ENCODE measurements at places on chromosomes 6 and 20.
A peak's percentile ranks its signal among the peaks of the same experiment; 100 is the strongest.

DNA sequence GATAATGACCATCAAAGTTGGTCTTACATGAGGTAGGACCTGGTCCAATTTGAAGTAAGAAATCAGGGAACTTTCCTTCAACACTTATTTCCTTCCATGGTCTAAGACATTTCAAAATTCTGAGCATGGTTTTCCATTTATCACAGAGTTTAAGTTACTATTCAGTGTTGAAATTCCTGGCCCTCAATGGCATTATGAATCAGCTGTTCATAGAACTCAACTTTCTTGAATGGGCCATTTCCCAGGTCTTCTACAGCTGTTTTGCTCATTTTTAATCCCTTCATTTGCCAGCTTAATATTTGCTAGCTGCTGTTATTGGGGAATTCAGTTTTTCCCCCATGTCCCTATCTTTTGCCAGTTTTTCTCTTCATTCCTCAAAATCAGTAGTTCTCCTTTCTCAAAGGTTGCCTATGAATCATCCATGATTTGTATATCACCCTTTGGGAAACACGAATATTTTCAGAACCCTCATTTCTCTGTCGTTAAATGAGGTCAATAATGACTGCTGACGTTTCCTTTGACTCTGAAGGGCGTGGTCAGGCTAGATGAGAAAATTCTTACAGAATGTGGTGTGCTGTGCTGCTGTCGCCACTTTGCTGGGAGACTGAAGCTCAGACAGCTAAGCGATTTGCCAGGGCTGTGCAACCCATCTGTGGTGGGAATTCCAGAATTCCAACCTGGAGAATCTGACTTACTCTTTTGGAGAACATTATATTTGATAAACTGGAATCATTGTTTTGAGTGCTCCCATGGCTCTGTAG, 216.5 kb upstream of the FLRT3 start:
- DNase-seq, result no peak

GRCh38 chr6:79947191-79948186, at the start of gene ELOVL4:
TSS of gene ELOVL4 (minus strand) at chr6:79947553. CDS start at chr6:79947279, 274 bp downstream.
- DNase-seq, result peak; percentile 91

GRCh38 chr6:45965792-45966191, 49.9 kb downstream of the CLIC5 start:
- no peak for DNase-seq

DNA sequence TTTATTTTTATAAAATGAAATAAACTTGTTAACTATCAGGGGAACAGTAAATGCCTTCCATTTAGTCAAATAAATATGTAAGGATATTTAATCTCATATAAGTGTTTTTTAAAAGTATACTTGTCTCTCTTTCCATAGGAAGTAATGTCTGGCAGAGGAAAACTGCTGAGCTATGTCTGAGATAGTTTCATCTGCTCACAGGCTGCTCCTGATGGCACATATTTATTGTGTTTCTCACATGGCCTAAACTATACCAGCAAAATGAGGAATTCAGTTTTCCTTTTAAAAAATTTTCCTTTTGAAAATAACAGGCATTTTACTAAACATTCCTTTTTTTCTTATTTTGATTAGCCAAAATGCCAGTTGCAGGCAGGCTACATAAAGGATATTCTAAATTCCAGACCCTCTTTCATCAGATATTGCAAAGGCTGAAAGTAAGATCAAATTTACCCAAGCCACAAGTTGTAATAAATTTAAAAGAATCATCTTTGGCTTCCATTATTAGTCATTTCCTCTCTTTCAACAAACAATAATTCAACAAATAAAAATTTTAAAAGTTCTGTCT, 60.1 kb upstream of the RNF146 start:
- no peak for DNase-seq

- DNase-seq, result peak; percentile 63
Measured at GRCh38 chr6:143940011-143940597, 68.0 kb downstream of the PLAGL1 start.

DNA sequence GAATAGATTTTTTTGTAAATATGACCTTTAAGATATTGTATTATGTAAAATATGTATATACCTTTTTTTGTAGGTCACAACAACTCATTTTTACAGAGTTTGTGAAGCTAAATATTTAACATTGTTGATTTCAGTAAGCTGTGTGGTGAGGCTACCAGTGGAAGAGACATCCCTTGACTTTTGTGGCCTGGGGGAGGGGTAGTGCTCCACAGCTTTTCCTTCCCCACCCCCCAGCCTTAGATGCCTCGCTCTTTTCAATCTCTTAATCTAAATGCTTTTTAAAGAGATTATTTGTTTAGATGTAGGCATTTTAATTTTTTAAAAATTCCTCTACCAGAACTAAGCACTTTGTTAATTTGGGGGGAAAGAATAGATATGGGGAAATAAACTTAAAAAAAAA, 130.9 kb downstream of the SULF2 start:
- DNase-seq, result no peak

GRCh38 chr6:89386917-89387491, 25.1 kb downstream of the RRAGD start:
- no peak for DNase-seq

- no peak for DNase-seq
Measured at GRCh38 chr6:1016329-1017302, 295.3 kb upstream of the FOXQ1 start.

GRCh38 chr6:27312146-27312949, at the start of gene POM121L2:
TSS of gene POM121L2 (minus strand) at chr6:27312273. CDS start at chr6:27312170, 103 bp downstream.
- DNase-seq, result peak; percentile 84

DNA sequence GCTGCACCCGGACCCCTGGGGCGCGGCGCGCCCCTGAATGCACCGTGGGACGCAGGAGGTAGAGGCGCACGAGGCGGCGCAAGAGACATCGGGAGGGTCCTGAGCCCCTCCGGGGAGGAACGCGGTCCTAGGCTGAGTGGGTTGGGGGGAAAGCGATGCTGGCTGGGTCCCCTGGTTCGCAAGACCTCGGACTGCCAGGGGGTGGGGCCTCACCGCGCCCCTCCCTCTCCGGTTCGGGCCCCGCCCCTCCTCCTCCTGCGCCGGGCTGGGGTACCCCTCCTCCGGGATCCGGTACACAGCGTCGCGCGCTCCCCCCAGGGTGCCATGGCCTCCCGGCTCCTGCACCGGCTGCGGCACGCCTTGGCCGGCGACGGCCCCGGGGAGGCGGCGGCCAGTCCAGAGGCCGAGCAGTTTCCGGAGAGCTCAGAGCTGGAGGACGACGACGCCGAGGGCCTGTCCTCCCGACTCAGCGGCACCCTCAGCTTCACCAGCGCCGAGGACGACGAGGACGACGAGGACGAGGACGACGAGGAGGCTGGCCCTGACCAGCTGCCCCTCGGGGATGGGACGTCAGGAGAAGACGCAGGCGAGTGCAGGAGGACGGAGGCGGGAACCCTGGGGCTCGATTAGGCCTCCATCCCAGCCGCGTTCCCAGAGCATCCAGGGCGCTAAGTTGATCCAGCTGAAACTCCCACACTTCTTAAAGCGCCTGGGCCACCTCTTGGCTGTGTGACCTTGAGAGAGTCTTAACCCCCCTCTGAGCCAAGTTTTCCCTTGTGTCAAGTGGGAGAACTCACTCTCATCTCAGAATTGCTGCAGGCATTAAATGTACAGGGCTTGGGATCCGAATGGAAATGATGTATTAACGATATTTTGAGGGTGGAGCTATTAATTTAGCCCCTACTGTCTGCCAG, 541 bp downstream of the SNX21 start:
- peak; percentile 87 for DNase-seq

DNA sequence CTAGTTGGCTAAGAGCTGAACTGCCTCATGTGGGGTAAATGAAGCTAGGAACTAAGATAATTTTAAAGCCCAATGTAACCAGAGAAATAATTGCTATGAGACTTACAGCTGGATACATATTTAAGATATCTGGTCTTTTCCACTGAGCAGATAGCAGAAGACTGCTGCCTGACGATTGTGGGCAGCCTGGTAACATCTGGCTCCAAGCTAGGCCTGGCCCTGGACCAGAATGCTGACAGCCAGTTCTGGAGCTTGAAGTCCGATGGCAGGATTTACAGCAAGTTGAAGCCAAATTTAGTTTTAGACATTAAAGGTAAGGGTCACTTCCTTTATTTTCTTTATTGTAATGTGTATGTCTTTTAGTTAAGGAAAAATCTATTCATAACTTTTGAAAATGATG, 65.7 kb downstream of the RTN4IP1 start:
- no peak for DNase-seq

DNA sequence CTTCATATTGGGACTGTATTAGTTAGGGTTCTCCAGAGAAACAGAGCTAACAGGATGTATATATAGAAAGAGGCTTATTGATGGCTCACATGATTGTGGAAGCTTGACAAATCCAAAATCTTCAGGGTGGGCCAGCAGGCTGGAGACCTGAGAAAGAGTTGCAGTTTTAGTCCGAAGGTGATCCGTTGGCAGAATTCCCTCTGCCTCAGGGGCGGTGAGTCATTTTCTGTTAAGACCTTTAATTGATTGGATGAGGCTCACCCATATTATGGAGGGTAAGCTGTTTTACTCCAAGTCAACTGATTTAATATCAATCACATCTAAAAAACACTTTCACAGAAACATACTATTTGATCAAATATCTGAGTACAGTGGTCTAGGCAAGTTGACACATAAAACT, 113.6 kb downstream of the FLRT3 start:
- no peak for DNase-seq

- no peak for DNase-seq
Measured at GRCh38 chr20:63536997-63537524, at the start of gene PTK6. TSS of gene PTK6 (minus strand) at chr20:63537376. CDS start at chr20:63537314, 62 bp downstream.

- DNase-seq, result peak; percentile 52
Measured at GRCh38 chr6:50850223-50851048, 31.8 kb downstream of the TFAP2B start.

DNA sequence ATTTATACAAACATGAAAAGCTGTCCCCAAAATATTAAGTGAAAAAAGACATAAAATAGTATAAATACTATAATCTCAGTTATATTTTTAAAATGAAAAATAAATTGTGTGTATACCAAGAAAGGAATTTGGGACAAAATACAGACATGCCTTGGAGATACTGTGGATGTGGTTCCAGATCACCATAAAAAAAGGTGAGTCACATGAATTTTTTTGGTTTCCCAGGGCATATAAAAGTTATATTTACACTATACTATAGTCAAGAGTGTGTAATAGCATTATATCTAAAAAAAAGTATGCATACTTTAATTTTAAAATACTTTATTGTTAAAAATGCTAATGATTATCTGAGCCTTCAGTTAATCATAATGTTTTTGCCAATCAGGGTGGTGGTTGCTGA, 17.4 kb upstream of the SDHAF4 start:
- DNase-seq, result no peak

DNA sequence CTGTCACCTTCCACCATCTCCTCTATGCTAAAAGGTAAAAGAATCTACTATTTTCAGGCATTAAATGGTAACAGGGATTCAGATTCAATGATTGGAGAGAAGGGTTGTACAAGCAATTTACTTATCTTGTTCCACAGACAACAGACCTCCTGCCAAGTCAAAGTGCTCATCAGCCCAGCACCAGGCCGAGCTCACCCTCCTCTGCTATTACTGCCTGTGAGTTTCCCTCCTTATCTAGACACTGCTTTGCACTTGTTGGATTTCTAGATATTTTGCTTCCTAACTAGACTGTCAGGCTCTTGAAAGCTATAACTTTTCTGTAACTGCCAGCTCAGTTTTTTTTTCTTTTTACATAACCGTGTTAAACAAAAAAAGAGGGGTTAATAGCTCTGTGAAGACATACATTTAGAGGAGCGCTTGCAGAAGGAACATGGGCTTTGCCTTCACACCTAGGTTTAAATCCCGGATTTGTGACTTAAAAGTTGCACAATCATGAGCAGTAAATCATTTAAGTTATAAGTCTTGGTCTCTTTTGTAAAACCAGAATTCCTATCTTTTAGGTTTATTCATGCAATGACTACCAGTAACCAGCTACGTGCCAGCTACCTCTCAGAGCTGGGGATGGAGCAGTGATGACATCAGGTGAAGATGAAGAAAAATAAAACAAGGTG, 1.1 kb upstream of the FAM162B start:
- no peak for DNase-seq

DNA sequence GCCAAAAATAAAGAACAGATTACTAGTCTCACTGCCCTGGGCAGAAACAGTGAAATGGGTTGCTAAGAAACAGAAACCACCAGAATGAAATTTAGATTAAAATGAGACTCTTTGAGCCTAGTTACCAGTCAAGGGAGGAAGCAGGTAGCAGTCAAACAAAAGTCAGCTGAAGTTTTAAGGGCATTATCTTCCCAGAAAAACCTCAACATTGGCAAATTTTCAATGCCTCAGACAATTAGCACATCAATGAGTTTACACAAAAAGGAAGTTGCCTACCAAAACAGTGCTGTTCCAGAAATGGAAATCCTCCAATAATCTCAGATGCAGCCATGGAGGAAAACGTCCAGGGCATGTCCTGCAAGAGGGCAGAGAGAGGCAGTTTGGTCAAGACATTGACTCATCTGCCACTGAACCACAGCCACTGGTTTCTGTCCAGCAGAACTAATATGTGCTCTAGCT, 399.7 kb upstream of the ADGRB3 start:
- DNase-seq, result no peak

DNA sequence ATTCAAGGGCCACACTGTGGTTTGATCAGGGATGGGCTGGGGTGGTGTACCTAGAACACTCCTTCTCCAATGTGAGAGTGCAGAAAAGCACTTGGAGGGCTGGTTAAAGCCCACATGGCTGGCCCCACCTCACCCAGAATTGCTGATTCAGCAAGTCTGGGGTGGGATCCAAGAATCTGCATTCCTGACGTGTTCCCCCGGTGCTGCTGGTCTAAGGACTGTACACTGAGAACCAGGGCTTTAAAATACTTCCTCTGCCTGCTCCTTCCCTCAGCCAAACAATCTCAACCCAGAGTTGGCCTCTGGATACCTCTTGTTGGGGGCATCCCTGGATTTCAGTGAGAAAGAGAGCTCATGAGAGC, 13.4 kb upstream of the OCSTAMP start:
- no peak for DNase-seq

- DNase-seq, result no peak
Measured at GRCh38 chr6:105646391-105646867, 243.5 kb upstream of the PREP start.

- DNase-seq, result no peak
Measured at GRCh38 chr6:167577891-167578361, 248.8 kb upstream of the AFDN start.

GRCh38 chr20:40134176-40134575, 554.9 kb downstream of the MAFB start:
- no peak for DNase-seq

- no peak for DNase-seq
Measured at GRCh38 chr6:3009930-3010329, 10.2 kb downstream of the NQO2 start.

- no peak for DNase-seq
Measured at GRCh38 chr6:77740380-77740779, 87.5 kb downstream of the MEI4 start.

GRCh38 chr6:148513145-148514071, 170.8 kb downstream of the SASH1 start:
- no peak for DNase-seq

DNA sequence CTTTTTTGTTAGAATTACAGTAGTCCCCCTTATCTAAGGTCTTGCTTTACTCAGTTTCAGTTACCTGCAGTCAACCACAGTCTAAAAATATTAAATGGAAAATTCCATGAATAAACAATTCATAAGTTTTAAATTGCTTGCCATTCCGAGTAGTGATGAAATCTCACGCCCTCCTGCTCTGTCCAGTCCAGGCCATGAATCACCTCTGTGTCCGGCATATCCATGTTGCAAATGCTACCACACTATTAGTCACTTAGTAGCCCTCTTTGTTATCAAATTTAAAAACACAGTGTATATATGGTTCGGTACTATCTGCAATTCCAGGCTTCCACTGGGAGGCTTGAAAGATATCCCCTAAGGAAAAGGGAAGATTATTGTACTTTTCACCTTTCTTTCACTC, 164.6 kb upstream of the FAM83B start:
- DNase-seq, result no peak

GRCh38 chr6:7183707-7184106, 75.9 kb downstream of the RREB1 start:
- no peak for DNase-seq
